Left cardiac atrium (tissue), 4 donors: ENCODE measurements at places on chromosomes 2 and 18. TPM values are rescaled to one million over a fixed set of nuclear protein-coding genes. Genes with fewer than 3 reads are reported as not detected.

Gene CPS1
- total RNA-seq: 3.0 TPM

Gene PTPRN
- not detected for total RNA-seq

Gene SKOR2
- not detected for total RNA-seq

Gene NEB
- total RNA-seq: 24.7 TPM

- no peak for DNase-seq
Measured at GRCh38 chr2:143428700-143429099, 299.5 kb downstream of the ARHGAP15 start.

GRCh38 chr2:6773694-6774044, 92.0 kb downstream of the CMPK2 start:
- DNase-seq: no peak

DNA sequence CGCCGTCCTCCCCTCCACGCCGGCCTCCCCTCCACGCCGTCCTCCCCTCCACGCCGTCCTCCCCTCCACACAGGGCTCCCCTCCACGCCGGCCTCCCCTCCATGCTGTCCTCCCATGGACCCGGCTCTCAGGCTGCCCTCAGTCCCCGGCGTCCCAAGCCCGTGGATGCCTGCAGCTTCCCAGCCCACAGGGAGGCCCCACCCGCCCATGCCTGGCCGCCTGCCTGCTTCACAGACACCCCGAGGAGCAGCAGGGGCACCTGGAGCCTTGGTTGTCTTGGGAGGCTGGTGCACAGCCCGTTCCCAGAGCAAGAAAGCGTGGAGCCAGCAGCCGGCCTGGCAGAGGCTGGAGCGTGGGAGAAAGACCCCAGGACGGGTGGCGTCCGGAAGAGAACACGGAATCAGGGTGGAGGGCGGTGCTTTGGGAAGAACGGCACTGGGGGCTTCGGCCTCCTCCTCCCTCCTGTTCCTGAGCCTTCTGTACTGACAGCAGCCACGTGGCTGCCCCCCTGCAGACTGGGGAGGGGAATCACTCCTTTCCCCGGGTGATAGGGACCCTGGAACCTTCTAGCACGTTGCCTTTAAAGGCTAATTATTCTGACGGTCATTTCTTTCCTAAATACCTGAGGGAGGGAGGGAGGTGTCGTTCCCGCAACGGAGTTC, 26.2 kb upstream of the KCNG2 start:
- no peak for DNase-seq

GRCh38 chr18:10030816-10031541, 117.2 kb downstream of the VAPA start:
- DNase-seq: peak; percentile 15

- DNase-seq: no peak
Measured at GRCh38 chr2:178268435-178268834, 74.1 kb downstream of the OSBPL6 start.

DNA sequence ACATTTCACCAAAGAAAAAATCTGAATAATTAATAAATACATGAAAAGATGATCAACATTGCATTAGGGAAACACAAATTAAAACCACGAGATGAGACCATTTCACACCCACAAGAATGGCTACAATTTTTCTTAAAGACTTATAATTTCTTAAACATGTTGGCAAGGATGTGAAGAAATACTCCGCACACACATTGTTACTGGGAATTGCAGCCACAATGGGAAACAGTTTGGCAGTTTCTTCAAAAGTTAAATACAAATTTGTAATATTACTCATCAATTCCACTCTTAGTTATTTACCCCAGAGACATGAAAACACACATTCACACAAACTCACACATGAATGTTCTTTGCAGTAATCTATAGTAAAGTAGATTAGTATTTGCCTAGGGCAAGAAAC, 363.3 kb upstream of the SMIM21 start:
- no peak for DNase-seq

GRCh38 chr2:189265696-189266320, 86.2 kb upstream of the COL5A2 start:
- no peak for DNase-seq

DNA sequence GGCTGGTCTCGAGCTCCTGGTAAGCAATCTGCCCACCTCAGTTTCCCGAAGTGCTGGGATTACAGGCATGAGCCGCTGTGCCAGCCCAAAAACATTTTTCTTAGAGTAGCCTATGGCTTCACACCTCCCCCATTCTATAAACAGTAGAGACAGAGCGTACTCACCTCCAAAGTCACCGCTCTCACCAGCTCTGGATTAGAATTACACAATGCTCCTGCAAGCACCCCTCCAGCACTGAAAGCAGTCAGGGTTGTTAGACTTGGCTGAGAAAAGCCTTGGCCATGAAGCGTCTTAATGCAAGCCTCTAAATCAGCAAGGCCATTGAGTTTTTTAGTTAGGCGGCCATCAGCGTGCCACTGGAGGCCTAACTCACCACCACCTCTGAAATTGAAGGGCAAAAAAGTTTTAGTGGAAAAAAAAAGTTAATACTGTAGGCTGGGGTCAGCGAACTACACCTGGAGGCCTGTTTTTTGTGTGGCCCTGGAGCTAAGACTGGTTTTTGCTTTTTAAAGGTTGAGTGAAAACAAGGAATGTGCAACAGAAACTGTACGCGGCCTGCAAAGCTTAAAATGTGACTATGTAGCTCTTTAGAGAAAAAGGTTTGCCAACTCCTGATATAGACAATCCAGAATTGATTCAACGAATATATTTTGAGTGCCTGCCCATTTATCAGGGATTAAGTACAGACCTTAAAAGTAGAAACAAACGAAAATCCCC, 34.6 kb downstream of the PREPL start:
- DNase-seq: no peak

- DNase-seq: no peak
Measured at GRCh38 chr2:11053546-11053945, 101.7 kb upstream of the SLC66A3 start.

DNA sequence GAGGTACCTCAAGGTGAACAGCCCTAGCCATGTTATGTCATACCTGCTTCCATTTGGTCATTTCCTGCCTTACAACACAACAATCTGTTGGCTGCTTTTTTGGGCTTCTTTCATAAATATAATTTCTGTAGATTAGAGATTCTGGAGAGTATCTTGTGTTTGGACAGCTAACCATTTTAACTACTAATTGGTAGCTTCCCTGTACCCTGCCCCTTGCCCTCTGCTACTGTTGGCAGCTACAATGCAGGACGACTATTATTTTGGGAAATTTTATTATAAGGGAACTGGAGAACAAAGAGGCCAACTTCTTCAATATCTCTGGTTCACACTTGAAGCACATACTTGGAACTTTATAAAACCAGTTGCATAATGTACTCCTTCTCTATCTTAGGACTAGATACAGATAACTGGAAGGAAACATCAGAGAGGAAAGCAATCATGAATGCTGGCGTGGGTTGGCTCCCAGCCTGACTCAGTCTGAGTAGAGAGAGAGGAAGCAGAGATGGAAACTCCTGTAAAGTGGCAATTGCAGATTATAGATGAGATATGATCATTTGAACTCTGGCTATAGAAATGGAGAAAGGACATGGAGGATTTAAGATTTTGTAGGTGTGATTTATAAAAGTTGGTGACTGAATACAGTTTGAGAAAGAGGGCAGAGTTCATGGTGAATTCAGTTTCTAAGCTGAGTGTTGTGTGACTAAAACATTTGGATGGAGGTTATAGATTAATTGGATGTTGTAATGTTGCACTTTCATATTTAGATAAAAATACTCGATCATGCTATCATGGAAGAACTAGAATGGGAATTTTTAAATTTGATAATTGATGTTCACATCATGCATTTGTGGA, 74.5 kb downstream of the MDH1 start:
- DNase-seq: no peak

GRCh38 chr18:23238152-23238531, 102.9 kb downstream of the CABLES1 start:
- DNase-seq: peak; percentile 65
